Skeletal muscle tissue (tissue), 5 donors: ENCODE measurements at places on chromosomes 13 and 19. TPM values are rescaled to one million over a fixed set of nuclear protein-coding genes. Genes with fewer than 3 reads are reported as not detected.

The CACNG8 gene
- under 0.01 TPM for total RNA-seq

The MEF2B gene
- not detected for total RNA-seq

The SYT3 gene
- total RNA-seq: not detected

The ELSPBP1 gene
- total RNA-seq: not detected

The DBP gene
- 6.8 TPM for total RNA-seq

The ZIC5 gene
- not detected for total RNA-seq

The VSTM1 gene
- not detected for total RNA-seq

The STK24 gene
- 19.8 TPM for total RNA-seq

The C19orf73 gene
- not detected for total RNA-seq
